Activated CD8-positive, alpha-beta T cell treated with anti-CD3 and anti-CD28 coated beads for 36 hours (primary cell): ENCODE measurements at places on chromosomes 11 and 22. TPM values are rescaled to one million over a fixed set of nuclear protein-coding genes. Genes with fewer than 3 reads are reported as not detected.

DNA sequence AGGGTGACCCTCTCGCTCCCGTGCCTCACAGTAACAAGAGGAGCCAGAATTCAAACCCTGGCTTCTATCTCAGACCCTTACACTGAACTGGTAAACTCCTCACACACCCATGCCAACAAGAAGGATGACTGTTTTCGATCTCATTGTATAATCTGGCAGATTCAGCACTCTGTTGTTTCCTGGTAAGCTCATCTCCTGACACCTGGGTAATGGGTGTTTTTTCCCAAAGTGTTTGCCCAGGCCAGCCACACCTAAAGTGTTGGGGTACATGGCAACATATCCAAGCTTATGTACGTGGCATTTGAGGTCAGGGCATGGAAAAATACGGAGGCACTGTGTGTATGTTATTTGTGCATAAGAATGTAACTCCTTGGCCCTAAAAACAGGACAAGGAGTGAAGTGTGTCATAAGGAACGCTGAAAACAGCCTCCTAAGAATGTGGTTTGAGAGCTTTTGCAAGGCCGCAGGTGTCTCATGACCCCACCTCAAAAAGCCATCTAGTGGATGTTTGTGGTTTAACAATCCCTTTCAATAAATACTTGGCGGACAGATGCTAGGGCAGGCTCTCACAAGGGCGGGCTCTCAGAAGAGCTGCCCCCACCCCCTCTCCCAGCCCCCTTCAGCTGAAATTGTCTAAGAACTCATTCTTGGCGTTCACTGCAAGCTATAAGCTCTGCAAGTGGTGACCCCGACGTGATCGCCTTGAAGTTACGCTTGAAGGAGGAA lies at the start of gene MS4A15:
Gene MS4A15, plus strand, starts transcription at position 561 of the 726 bp plus-strand sequence. CDS start 6,867 bp downstream, outside the sequence.
- no peak for DNase-seq

- no peak for DNase-seq
Observed at GRCh38 chr11:105156231-105156630, 16.7 kb upstream of the CARD18 start.

DNA sequence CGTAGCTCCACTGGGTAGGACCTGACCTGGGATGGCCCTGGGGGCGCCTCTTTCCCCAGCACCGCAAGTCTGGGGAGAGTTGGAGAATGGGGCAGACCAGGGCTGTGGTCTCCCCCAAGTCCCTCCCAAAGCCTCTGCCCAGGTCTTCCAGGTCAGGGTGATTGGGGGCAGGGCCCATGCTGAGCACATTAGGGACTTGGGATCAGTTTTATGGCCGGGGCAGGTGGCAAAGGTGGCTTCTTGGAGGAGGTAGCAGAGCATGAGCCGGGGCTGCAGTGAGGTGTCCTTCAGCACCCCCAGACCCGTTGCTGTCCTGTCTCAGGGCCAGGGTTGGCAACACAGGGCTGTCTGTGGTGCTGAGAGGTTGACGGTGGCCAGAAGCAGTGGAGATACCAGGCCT lies 6.0 kb downstream of the RELT start:
- DNase-seq = no peak

- DNase-seq = no peak
Observed at GRCh38 chr11:9982796-9983579, 311.0 kb downstream of the SBF2 start.

DNA sequence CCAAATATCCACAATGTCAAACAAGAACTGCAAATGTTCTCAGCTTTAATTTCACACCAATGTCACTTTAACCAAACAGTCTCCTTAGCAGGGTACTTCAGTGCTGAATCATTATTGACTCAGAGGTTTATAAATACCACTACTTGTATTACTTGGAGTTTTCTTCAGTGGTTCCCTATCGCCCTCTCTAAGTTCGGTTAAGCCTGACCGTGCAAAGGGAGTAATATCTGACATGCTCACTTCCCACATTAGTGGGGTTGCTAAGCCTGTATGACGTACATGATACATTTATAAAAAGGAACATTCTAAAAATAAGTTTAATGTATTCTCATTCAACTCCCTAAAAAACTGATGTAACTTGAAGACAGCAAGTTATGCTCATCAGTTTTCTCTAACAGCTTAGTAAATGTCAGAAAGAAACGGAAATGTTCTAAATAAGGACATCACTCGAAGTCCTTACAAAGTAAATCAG lies 93.1 kb upstream of the ZC3H12C start:
- DNase-seq = no peak

DNA sequence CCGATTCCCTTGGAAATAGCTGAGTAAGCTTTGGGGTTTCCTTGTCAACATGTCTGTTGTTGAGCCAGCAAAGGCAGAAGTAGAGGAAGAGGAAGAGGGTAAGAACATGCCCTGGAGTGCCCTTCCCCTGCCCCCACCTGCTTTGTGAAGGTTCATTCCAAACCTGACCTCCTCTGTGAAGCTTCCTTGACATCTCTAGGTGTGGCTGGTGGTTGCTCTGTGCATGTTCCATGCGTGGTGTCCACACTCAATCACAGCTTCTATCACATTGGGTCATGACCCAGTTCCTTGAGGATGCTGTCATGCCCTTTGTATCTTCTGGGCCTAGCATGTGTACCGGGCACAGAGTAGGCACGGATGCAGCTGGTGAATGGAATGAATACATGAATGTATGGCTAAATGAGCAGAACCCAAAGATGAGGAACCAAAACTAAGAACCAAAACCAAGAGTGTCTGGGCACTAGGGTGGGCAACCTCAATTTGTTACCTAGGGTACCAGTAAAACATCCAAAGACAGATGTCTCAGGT lies 23.7 kb upstream of the FXYD6 start:
- DNase-seq = no peak

- no peak for DNase-seq
Observed at GRCh38 chr22:18995327-18995711, 59.2 kb upstream of the PRODH start.

DNA sequence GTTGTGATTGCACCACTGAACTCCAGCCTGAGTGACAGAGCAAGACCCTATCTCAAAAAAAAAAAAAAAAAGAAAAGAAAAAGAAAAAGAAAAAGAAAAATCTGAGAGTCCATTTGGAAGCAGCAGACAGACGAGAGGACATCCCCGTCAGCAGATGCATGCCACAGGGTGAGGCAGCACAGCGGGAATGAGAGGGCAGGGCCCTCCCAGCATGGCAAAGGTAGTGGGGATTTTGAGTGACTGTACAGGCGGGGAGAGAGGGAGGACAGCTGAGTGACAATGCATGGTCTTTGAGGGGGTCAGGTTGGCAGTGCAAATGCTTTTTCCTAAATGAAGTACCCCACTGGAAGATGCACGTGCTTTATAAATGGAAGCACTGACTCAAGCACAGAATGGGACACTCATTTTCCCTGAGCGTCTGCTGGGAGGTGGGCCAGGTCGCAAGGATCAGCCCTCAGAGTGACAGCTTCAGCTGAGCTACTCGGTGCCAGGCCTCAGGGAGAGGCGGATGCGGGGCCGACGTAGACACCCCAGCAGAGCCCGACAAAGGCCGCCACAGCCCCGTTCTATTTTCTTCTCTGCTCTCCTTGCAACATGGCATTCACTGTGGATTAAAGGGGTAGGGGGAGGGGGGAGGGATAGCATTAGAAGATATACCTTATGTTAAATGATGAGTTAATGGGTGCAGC lies 113.5 kb downstream of the SHANK2 start:
- DNase-seq = no peak

- DNase-seq = no peak
Observed at GRCh38 chr11:8285228-8285627, 21.6 kb upstream of the LMO1 start.

MIAT gene
- 11.9 TPM for total RNA-seq

HYLS1 gene
- 4.6 TPM for total RNA-seq

RHOD gene
- 0.56 TPM for total RNA-seq
